ENCODE measurements at places on chromosomes 11 and 22. TPM values are rescaled to one million over a fixed set of nuclear protein-coding genes. Genes with fewer than 3 reads are reported as not detected.

GRCh38 chr11:56923116-56923515, 65.6 kb upstream of the OR5AK2 start:
- no peak for DNase-seq

GRCh38 chr11:71977743-71978418, 20.8 kb upstream of the IL18BP start:
- peak; percentile 44 for DNase-seq

- no peak for DNase-seq
These were observed 76.0 kb downstream of the EXT2 start for GRCh38 chr11:44171518-44171917.

The OR4P4 gene
- not detected for polyA plus RNA-seq

The MS4A7 gene
- not detected for polyA plus RNA-seq

The CDC42EP2 gene
- 10.1 TPM for polyA plus RNA-seq

Measured in A549 (cell line).